ENCODE measurements at places on chromosomes 16 and 17.

DNA sequence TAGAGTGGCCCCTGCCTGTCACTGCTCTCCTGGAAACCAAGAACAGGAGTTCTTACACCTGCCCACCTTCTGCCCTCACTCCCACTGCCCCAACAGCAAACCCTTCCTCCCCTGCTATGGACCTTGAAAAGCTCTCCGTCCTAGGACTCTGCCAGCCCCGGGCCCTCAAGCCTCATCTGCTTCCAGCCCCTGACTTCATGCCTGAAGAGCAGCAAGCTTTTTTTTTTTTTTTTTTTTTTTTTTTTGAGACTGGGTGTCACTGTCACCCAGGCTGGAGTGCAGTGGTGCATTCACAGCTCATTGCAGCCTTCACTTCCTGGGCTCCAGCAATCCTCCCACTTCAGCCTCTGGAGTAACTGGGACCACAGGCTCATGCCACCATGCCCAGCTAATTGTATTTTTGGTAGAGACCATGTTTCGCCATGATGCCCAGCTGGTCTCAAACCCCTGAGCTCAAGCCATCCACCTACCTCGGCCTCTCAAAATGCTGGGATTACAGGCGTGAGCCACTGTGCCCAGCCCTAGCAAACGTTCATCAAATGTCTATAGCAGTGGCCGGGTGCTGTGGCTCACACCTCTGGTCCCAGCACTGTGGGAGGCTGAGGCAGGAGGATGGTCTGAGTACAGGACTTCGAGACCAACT, 16.9 kb downstream of the CARHSP1 start:
- DNase-seq: no peak

DNA sequence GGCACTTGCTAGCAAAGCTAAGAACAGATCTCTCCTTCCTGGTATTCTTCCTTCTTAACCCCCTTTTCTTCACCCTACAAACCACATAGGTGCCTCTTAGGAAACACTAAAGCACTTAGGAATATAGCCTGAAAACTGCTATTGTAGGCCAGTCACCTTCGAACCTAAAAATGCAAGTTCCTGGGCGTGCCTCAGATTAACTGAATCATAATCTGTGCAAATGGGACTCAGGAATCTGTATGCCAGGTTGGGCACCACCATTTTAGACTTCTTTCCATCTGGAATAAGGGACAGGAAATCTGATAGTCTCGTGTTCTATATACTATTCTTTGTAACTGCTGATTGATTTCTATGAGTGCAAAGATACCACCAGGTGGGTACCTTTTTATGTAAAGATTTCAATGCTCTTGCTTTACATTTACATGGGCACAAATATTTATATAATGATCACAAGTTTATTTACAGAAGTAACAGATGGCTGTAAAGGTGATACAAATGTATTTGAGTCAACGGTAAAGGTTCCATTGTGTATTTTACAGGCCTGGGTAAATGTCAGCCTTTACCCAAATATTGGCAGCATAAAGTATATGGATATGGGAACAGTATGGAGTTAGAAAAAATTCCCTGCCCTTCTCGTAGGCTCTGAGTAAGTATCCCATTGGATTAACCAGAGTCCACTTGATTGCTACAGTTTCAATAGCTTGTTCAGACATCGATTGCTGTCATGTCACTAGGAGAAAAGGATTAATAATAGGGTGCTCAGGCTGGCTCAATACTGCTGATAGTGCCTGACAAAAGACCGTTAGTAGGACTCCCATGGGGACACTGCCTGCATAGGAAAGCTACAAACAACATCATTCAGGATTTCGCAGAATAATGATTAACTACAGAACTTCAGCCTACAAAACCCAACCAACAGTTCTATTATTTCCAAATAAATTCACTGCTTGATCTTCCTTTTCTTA, 124.7 kb downstream of the SNX11 start:
- no peak for DNase-seq

DNA sequence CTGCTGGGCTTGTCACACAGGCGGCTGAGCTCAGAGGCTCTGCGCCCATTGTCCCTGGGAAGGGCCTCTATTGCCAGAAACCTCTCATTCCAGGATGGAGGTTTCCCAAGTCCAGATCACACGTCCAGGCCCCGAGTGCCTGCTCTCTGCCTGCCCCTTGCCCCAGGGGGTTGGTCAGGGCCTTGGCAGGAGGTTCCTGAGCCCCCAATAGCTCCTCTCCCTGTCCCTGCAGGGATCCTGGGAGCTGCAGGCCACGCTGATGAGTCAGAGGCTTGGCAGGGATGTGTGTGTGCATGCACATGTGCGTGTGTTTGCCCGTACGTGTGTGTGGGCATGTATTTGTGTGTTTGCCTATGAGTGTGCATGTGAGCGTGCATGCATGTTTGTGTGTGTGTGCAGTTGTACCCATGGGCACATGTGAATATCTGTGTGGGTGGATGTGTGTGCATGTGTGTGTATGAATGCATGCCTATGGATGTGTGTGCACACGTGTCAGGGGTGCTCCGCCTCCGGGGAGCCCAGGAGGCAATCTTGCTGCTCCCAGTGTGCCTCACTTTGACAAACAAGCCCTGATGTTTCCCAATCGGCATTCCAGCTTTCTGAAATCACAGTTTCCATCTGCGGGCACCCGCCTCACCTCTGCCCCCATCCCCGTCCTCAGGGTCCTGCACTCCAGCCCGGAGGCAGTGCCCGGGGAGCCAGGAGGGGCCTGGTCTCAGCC, 98.4 kb upstream of the GSE1 start:
- DNase-seq: no peak

DNA sequence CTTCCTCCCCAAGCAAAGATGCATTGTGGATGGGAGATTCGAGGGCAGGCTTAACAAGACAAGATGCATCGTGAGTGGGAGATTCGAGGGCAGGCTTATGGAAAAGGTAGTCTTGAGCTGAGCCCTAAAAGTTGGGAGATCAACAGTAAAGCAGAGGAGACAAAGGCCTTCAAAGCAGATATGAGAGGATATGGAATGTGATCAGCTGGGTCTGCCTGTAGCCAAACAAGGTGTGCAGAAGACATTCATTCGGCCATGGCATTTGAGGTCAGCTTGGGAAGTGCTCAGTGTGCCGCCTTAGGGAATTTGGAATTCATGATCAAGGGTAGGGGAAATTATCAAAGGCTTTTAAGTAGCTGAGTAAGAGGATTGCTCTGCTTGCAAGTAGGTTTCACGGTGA, 39.5 kb downstream of the DNAH9 start:
- DNase-seq: no peak

- no peak for DNase-seq
Measured at GRCh38 chr17:13601776-13602551, at the start of gene HS3ST3A1. HS3ST3A1 (minus strand) TSS chr17:13601929; CDS start chr17:13601129, 800 bp downstream.

GRCh38 chr17:65697661-65698060, 136.2 kb upstream of the AXIN2 start:
- DNase-seq: no peak

- DNase-seq: peak; percentile 32
Measured at GRCh38 chr17:74325743-74326379, at the start of gene KIF19. KIF19 (plus strand) TSS chr17:74326226; CDS start chr17:74326350, 124 bp downstream.

- no peak for DNase-seq
Measured at GRCh38 chr16:75556431-75556950, 439 bp upstream of the TMEM231 start.

- DNase-seq: no peak
Measured at GRCh38 chr17:38538906-38539305, 66.8 kb downstream of the SRCIN1 start.

DNA sequence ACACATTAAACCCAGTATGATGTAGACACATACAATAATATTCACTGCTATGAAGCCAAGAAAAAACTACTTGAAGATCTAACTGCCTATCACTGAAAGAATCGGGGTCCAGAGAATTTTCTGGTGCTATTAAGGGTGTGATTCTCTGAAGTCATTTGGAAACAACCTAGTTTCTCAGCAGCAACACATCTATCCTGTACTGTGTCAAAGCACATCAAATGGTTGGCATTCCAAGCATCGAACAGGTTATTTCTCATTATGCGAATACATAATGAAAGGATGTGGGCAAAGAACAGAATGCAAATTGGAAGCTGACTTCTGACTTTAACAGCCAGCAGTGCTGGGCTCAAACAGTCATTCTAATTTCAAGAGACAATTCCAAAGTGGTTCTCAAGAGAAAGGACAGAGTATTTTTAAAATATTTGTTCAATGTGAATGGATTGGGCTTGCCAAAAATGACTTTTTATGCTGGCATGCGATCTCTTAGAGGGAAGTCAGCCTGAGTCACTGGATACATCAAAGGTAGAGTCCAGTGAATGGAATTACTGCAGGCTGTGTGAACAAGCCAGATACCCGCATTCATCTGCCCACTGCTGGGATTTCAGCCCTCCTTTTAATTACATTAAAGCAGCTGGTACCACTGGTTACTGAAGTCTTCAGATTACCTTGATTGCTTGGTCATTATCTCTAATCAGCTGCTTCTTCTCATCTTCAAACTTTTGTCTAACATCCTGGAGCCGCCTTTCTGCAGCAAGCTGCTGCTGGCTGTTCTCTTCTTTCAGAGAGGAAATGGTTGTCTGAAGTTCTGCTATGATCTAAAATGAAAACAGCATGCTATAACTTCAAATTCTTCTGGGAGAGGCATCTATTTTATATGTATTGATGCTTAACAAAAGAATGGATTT, 181.2 kb upstream of the AXIN2 start:
- no peak for DNase-seq

DNA sequence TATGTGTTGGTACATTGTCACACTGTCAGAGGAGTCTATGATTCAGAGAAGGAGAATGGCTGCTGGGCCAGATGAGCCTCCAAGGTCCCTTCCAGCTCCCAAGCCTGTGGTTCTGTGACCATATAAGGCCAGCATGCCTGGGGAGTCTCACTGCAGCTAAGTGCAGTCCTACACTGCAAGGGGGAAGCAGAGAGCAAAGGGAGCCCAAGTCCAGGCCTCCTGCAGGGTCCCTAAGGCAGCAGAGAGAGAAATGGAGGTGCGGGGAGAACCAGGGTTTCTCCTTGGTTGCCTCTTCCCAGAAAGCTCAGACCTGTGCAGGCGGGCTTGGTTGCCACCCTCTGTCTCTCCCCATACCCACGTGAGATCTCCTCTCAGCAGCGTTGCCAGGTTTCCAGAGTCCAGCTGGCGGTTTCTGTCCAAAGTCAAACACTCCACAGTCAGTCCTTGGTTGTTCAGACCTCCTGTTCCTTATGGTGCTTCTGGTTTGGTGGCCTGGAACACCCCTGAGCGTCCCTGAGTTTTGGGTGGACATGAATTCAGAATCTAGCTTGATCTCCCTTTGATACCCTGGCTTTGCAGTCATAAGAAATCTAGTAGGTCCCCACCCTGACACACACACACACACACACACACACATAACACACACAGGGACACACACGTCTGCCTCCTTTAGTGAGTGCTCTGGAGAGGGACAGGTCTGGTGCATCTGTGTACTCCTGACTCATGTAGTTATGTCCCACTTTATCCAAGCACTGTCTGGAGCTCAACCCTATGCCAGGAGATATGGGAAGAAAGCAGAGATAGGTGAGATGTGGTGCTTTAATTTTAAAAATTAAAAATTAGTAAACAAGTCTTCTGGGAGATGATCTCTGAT, 78.8 kb downstream of the GNAO1 start:
- no peak for DNase-seq

DNA sequence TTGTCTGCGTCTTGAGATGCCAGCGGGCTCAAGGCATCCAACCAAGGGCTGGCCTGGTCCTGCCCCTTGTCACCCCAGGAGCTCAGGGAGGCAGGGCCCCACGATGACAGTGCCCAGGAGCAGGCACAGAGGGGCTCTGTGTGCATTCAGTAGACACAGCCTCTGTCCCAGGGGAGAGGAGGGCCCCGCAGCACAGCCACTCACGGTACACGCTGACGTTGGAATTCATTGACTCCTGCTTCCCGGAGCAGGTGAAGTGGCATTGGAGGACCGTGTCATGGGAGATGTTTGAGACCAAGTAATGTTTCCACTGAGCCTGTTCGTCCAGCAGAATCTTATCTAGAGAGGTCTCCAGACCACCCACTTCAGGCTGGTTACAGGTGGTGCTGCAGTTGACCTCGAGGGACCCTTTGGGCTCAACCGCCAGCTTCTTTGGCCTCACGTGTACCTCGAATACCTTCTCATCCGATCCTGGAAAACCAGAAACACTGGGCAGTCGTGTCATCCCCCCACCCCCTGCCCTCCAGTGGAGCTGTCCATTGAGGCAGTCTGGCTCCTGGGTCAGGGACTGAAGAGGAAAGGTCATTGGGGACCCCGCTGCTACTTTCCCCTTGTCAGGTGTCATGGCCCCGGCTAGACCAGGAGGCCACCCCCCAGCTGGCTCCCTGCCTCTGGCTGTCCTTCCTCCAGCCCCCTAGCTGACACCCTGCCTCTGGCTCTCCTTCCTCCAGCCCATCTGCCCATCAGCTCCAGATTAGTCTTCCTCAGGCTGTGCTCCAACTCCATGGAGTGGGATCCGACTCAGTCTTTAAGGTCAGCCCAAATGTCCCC, 7.0 kb downstream of the PRR29 start:
- DNase-seq: no peak

DNA sequence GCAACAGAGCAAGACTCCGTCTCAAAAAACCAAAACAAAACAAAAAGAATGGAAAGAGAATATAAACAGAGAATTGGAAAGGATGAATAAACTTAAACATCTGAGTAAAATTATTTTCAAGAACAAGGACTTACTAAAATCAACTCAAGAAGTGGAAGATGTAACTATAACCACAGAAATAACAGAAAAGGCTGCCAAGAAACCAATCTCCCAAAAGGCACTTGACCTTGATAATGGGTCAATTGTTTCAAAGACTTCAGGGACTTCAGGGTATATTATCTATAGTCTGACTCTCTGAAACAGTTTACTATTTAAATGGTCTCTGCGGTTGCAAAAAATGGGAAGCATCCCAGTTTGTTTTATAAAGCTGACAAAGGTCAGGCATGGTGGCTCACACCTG, 35.1 kb downstream of the VPS53 start:
- no peak for DNase-seq

DNA sequence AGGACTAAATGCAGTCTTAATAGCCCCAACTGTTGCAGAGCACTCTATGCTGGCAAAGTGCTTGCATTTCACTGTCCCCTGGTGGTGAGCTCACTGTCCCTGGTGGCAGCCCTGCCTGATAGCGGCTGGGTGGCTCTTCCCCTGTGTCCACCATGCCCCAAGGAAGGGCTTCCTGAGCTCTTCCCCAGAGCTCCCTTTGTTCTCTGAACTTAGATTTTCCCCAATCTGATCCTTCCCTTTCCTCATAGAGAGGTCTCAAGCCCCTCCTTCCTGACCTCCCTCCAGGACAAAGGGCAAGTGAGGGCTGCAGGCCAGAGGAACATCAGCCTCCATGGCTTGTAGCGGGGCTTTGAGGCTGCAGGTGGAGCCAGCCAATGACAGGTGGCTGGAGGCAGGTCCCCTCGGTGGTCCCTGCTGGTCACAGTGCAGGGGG, 17.0 kb downstream of the BEAN1 start:
- DNase-seq: no peak

- no peak for DNase-seq
Measured at GRCh38 chr17:64170286-64170685, 40.3 kb upstream of the ERN1 start.

DNA sequence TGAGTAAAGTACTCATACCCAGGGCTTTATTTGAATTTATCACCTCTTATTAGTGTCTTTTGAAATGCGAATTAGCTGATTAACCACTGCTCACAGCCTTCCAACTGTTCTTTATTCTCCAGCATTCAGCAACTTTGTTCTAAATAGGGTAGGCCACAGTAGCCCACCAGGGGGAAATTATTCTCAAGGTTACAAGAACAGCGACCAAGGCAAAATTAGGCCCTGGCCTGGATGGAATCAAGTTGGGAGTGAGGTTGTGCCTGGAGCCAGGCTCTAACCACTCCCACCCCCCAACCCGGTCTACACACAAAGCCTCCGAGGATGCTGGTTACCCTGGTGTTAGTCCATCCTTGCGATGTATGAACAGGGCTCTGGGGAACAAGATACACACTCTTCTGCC, 245.5 kb downstream of the STX8 start:
- no peak for DNase-seq

- no peak for DNase-seq
Measured at GRCh38 chr17:81365148-81365600, 30.1 kb upstream of the BAHCC1 start.

All from NCI-H187 (cell line).